ENCODE measurements at places on chromosomes 12 and 14. TPM values are rescaled to one million over a fixed set of nuclear protein-coding genes. Genes with fewer than 3 reads are reported as not detected.

Gene NR1H4
- not detected for total RNA-seq

Gene TULP3
- 18.6 TPM for total RNA-seq

Gene ARHGAP5
- 35.3 TPM for total RNA-seq

Gene ADCK1
- 6.3 TPM for total RNA-seq

Gene SCAF11
- total RNA-seq, result 45.5 TPM

Gene RNASE7
- total RNA-seq, result not detected

Gene ABCD4
- 26.8 TPM for total RNA-seq

Gene BCL11B
- 0.34 TPM for total RNA-seq

Gene KRT3
- total RNA-seq, result not detected

Gene KCNC2
- total RNA-seq, result not detected

Gene DTX3
- 17.8 TPM for total RNA-seq

Gene C14orf39
- total RNA-seq, result not detected

Measured in A549 treated with Mapracorat at 1 μM for 4 hours (cell line).